ENCODE measurements at places on chromosomes 12 and 14. TPM values are rescaled to one million over a fixed set of nuclear protein-coding genes. Genes with fewer than 3 reads are reported as not detected.

The NPFF gene
- total RNA-seq, result not detected

The TAS2R9 gene
- total RNA-seq, result not detected

The LALBA gene
- not detected for total RNA-seq

The TMEM229B gene
- total RNA-seq, result 34.7 TPM

The GPHB5 gene
- total RNA-seq, result not detected

The RDH12 gene
- total RNA-seq, result 0.92 TPM

The TAS2R7 gene
- not detected for total RNA-seq
